ENCODE measurements at places on chromosomes 5 and 9. TPM values are rescaled to one million over a fixed set of nuclear protein-coding genes. Genes with fewer than 3 reads are reported as not detected.
A peak's percentile ranks its signal among the peaks of the same experiment; 100 is the strongest.

The OR4F3 gene
- not detected for polyA plus RNA-seq

- DNase-seq: peak; percentile 40
Observed at GRCh38 chr5:134436523-134437339, 25.1 kb upstream of the CDKN2AIPNL start.

DNA sequence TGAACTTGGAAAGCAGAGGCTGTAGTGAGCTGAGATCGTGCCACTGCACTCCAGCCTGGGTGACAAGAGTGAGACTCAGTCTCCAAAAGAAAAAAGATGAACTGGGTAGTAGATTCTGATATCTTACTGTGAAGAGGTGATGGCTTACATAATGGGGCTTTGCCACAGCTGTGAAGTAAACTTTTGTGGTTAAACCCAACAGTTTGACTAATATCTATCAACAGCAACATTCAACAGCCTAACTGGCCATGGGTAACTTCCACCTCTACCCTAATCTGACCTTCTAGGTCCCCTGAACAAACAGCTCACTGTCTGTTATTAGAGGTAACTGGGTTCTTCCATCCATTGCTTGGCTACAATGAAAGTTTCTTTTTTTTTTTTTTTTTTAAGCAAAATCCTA lies 52.1 kb downstream of the TLE1 start:
- no peak for DNase-seq

- DNase-seq: no peak
Observed at GRCh38 chr9:13410566-13411031, 131.1 kb upstream of the MPDZ start.

DNA sequence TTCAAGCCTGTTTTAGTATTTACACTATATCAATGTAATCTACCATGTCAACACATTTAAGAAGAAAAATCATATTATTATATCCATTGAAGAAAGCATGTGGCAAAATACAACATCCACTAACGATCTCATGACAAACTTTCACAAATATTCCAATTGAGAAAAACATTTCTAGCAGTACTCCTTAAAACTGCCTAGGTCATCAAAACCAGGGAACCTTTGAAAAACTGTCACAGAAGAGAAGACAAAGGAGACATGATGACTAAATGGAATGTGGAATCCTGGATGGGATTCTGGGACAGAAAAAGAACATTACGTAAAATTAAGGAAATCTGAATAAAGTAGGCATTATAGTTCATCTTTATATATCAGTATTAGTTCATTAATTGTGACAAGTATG lies 1091.3 kb upstream of the CDH6 start:
- no peak for DNase-seq

GRCh38 chr5:96920744-96921355 lies 15.0 kb upstream of the LNPEP start:
- DNase-seq: no peak

DNA sequence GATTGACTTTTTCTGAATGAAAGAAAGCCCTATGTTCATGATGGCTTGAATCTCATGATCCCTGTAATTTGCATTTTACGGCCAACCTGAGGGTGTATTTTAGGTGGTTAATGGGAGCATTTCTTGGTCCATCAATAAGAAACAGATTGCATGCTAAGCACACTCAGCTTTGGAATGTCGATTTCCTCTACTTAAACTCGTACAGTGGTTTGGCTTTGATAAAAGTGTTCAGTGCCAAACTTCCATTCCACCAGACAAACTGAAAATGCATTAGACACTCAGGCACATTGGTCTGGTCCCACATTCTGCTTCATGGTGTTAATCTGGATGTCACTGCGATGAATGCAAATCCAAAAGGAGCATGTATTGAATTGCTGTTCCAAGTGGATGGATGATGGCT lies 77.0 kb downstream of the VCAN start:
- no peak for DNase-seq

GRCh38 chr5:64818245-64818644 lies 49.5 kb downstream of the CWC27 start:
- no peak for DNase-seq

The SLC34A3 gene
- polyA plus RNA-seq: not detected

DNA sequence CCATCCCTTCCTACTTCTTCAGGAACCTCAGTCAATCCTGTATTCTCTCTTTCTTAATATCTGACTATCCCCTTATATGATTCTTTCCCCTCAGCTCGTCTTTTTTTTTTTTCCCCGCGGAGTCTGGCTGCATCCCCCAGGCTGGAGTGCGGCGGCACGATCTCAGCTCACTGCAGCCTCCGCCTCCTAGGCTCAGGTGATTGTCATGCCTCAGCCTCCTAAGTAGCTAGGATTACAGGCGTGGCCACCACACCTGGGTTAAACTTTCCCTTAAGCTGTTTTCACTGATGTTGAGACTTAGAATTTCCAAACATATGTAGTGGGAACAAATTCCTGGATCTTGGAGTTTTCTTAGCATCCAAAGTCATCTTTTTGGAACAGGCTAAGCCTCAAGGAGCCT lies 13.3 kb upstream of the RUSC2 start:
- no peak for DNase-seq

DNA sequence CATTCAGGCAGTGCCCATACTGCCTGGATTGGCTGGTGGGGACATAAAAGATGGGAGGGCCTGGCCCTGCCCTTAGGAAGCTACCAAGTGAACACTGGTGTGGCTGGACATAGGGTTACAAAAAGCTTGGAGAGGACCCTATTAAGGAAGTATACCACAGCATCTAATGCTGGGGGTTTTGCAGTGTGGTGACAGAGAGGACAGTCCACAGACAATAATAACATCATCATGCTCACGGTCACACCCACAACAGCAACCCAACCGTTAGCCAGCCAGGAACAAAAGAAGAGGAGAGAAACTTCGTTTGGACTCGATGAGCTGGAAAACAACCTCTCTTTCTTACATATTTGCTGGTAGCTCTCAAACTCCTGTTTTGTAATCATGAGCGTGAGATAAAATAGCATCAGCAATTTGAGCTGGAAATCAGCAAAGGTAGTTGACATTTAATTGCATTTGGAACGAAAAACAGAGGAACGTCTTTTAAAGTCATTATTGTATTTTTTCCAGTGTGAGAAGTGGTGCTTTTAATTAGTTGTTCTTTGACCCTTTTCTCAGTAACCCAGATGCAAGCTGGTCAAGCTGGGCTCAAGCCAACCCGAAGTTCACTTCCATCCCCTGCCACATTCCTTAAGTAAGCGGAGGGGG lies 73.4 kb downstream of the NSG2 start:
- no peak for DNase-seq

- no peak for DNase-seq
Observed at GRCh38 chr9:70618784-70619183, 204.3 kb upstream of the KLF9 start.

The CAMK4 gene
- 188 TPM for polyA plus RNA-seq

- no peak for DNase-seq
Observed at GRCh38 chr9:107086460-107086859, 196.6 kb upstream of the RAD23B start.

The BTNL3 gene
- not detected for polyA plus RNA-seq

DNA sequence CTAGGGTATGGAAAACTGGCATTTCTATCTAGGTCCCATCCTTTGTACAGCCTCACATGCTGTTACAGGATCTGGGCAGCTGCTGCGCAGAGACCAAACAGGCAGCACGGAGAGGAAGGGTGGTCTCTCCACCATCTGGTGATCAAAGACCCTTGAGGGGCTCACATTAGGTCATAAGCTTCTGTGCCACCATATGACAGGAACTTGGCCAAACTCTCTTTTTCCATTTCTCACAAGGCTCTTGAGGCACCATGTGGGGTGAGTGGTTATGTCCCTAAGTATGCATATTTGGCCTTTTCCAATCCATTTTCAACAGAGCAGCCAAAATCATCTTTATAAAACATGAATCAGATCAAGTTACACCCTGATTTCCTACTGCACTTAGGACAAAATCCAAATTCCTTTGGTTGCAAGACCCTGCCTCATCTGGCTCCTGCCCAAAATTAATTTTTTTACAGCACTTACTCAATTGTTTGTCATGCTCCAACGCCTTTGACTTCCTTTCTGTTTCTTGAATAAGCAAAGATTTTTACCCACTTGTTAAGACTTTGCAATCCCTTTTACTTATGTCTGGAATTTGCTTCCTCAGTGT lies 730.0 kb downstream of the MAT2B start:
- no peak for DNase-seq

The AQP3 gene
- polyA plus RNA-seq: 178 TPM

DNA sequence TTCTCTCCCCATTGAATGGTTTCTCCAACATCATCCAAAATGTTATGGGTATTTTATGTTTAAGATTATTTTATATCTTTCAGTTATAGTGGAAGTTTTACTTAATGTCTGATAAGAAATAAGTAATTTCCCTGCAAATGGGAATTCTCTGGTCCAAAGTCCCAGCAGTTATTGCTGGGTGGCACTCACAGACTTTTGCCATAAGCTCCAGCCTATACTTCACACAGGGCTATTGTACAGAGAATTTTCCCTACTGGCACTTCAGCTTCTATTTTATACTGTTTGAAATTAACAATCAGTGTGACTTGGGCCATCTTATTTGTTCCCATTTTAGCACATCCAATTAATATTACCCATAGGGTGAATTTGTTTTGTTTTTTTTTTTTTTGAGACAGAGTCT lies 32.9 kb downstream of the CD14 start:
- no peak for DNase-seq

DNA sequence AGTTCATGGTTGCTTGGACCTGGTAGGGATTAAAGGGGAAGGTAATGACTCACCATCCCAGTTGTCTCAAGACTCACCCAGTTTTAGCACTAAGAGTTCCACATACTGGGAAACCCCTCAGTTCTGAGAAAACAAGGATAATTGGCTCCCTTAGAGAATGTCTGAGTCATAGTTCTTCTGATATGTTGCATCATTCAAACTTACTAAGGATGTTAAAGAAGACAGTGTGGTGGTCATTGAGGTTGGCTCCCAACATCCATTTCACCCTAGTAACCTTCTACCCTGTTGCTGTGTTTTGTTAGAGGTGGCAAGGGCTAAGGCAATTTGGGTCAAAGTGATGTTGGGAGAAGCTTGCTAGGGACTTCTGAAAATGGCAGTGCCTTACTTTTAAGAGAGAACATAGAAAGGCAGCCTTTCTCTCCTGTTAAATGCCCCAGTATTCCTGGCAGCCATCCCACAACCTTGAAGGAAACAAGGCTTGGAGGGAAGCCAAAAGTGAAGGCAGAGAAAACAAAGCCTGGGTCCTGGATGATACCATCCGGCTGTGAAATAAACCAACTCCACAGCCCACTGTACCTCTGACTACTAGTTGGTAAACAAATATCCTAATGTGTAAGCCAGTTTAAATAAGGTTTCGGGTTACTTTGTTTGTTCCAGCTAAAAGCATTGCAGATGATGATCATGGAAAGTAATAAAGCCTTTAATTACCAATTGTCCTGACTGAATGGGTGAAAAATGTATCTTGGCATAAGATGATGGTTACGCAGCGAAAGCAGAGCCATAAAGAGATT lies 80.4 kb upstream of the ADAMTSL1 start:
- no peak for DNase-seq

DNA sequence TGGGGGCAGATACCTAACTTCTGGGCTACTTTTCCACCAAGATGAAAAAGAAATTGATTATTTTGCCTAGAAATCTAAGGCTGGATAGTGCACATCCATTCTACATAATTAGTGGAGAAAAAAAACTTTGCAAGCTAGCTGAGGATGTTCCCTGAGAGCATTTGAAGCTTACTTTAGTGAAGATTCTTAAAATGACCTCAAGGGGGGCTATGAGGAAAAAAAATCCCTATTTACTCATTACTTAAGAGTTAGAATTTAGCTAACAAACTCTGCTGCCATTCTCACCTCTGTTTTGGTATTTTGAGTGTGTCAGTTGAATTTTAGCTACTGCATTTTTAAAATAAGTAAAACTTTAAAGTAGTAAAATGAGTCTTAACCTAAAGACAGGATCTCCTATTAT lies 9.2 kb upstream of the FGF10 start:
- no peak for DNase-seq

The PCDHB12 gene
- not detected for polyA plus RNA-seq

The SPATA31A3 gene
- not detected for polyA plus RNA-seq

DNA sequence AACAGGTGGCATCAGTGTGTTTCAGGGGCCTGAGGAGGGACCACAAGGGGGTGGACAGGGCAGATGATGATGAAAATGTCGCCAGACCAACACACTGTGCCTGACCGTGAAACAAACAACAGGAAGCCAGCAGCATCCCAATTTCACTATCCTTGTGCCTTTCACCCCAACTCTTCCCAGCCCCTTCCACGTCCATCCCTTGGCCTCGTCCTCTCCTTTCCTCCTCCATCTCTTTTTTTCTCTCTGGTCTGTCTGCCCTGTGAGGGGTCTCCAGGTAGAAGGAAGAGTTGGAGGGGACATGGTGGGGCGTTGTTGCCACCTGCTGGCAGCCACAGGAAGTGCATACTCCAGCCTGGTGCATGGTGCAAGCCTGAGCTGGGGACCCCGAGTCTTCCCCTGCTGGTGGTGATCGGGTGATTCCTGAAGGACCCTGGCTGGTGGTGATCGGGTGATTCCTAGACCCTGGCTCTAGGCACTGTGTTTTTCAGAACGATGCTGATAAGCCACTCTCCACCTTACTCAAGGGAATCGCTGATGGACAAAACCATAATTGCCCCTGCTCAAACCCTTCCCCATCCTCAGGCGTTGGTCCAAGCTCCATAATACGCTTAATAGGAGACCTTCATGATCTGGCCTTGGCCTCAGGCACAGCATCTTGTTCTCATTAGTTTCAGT lies 21.7 kb upstream of the NSD1 start:
- peak; percentile 53 for DNase-seq

GRCh38 chr9:100515578-100516494 lies 42.9 kb downstream of the TMEFF1 start:
- no peak for DNase-seq

GRCh38 chr5:137310051-137310730 lies 188.9 kb downstream of the SPOCK1 start:
- no peak for DNase-seq

- no peak for DNase-seq
Observed at GRCh38 chr5:31682851-31683250, 43.9 kb downstream of the PDZD2 start.

GRCh38 chr5:56910210-56910965 lies 992 bp downstream of the SETD9 start:
- peak; percentile 50 for DNase-seq

The GMCL2 gene
- not detected for polyA plus RNA-seq

DNA sequence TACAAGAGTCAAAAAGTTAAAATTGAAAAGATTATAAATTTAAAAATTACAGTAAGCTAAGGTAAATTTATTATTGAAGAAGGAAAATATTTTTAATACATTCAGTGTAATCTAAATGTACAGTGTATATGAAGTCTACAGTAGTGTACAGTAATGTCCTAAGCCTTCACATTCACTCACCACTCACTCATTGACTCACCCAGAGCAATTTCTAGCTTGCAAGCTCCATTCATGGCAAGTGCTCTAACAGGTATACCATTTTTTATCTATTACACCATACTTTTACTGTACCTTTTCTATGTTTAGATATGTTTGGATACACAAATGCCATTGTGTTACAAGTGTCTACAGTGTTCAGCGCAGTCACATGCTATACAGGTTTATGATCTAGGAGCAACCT lies 389.7 kb downstream of the RASEF start:
- DNase-seq: no peak

DNA sequence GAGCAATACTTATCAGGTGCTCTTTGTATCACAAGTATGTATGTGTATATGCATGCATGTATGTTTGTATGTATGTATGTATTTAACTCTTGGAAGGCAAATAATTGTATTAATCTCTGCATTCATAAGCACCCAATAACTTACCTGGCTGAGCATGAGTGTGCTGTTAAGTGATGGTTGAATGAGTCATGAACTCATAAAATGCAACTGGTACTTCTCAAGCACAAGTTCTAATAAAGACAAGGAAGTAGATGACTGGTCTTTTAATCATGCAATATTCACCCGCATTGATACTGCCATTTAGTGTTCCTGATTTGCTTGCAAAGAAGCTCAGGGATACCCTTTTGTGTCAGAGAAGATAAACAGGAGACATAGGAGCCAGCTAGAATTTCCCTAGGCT lies 204.9 kb upstream of the TRPM3 start:
- DNase-seq: no peak
